HFFc6 (cell line): ENCODE measurements at places on chromosomes 7 and 10. TPM values are rescaled to one million over a fixed set of nuclear protein-coding genes. Genes with fewer than 3 reads are reported as not detected.

Gene EPHB6
- total RNA-seq: 0.19 to 0.37 TPM (median 0.27 TPM) in 3 replicates

Gene TDRD1
- total RNA-seq: not detected in 3 replicates

Gene FAM25C
- total RNA-seq: not detected in 3 replicates

Gene MOGAT3
- total RNA-seq: not detected in 3 replicates

Gene SNCG
- total RNA-seq: 1.7 to 3.5 TPM (median 2.7 TPM) in 3 replicates

Gene PLAU
- 14.0 to 24.8 TPM (median 22.4 TPM) in 3 replicates for total RNA-seq

GRCh38 chr7:64888901-64889685 lies 14.0 kb upstream of the ZNF273 start:
- no peak for DNase-seq
- H3K27me3 ChIP-seq: peaks cover 27% of the 10 kb centered on the region
- H3K27ac ChIP-seq: no peak overlapping the region
- H3K4me1 ChIP-seq: no peaks in the 10 kb centered on the region

- H3K27me3 ChIP-seq: no peaks in the 10 kb centered on the region
- no peak overlapping the region for H3K4me3 ChIP-seq
- no peak for DNase-seq
- H3K36me3 ChIP-seq: peaks cover 4% of the 10 kb centered on the region; the same call in 1 of the 2 replicates
- peak overlapping the region; percentile 77 for H3K27ac ChIP-seq
These were observed 8.6 kb downstream of the KIFBP start for GRCh38 chr10:68997211-68997610.

GRCh38 chr7:117458977-117459583 lies 20.7 kb upstream of the CFTR start:
- H3K4me3 ChIP-seq: no peak overlapping the region
- H3K36me3 ChIP-seq: no peaks in the 10 kb centered on the region
- H3K27me3 ChIP-seq: no peaks in the 10 kb centered on the region
- peak; percentile 3 for DNase-seq
- no peak overlapping the region for H3K27ac ChIP-seq
- H3K4me1 ChIP-seq: no peaks in the 10 kb centered on the region

GRCh38 chr10:62217683-62218082 lies 51.0 kb downstream of the RTKN2 start:
- H3K4me3 ChIP-seq: no peak overlapping the region
- H3K27me3 ChIP-seq: no peaks in the 10 kb centered on the region
- DNase-seq: no peak
- no peak overlapping the region for H3K27ac ChIP-seq

DNA sequence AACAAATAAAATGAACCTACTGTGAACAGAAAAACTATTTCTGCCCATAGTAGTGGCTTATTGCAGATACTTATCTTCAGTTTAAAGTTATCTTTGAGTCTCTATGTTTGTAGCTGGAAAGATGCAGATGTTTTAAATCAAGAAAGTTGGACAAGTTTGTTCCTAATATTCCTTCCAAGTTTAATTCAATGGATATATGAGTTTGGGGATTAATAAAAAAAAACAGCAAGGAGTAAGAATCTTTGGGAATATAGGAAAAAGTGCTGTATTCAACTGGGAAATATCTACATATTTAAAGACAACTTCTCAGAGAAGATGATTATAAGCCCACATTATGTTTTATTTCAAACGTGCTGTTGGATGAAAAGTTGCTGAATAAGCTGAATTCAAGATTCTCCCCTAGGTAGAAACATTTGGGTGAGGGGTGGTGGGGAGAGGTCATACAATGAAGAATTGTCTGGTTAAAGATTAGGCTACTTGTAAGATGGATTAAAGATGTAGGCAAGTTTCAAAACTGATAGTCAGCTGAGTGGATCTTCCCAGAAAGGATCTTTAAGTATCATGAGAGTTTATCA lies 1135.2 kb downstream of the CNTNAP2 start:
- no peaks in the 10 kb centered on the region for H3K36me3 ChIP-seq
- H3K4me3 ChIP-seq: no peak overlapping the region
- no peak for DNase-seq

- peaks cover 3% of the 10 kb centered on the region; the same call in 1 of the 2 replicates for H3K27me3 ChIP-seq
- peak overlapping the region; percentile 2; the same call in 1 of the 2 replicates for H3K4me3 ChIP-seq
- peaks cover 29% of the 10 kb centered on the region for H3K36me3 ChIP-seq
- H3K4me1 ChIP-seq: peaks cover 43% of the 10 kb centered on the region
These were observed 2.4 kb upstream of the MYO1G start for GRCh38 chr7:44981035-44981706.

- no peaks in the 10 kb centered on the region for H3K36me3 ChIP-seq
- H3K4me3 ChIP-seq: no peak overlapping the region
- no peaks in the 10 kb centered on the region for H3K4me1 ChIP-seq
- DNase-seq: no peak
These were observed 875.5 kb upstream of the SORCS1 start for GRCh38 chr10:108039821-108040584.

- no peaks in the 10 kb centered on the region for H3K36me3 ChIP-seq
- peaks cover 7% of the 10 kb centered on the region for H3K4me1 ChIP-seq
- no peak for DNase-seq
- no peak overlapping the region for H3K27ac ChIP-seq
- no peak overlapping the region for H3K4me3 ChIP-seq
- H3K27me3 ChIP-seq: peaks cover 38% of the 10 kb centered on the region
These were observed 256.1 kb downstream of the COBL start for GRCh38 chr7:51060536-51060935.

DNA sequence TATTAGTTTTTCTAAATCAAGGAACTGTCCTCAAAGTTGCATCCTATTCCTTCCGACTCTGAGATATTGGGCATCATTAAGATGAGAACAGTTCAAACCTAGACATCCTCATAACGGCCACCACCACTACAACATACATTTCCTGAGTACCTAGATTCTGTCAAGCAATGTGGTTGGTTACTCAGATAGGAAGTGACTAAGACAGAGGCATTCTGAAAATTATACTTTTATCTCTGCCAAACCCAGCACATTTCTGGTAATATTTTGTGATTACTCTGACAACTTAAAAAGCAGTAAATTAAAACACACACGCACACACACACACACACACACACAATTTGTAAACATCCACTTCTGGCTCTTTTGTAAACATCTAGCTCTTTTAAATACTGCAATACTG lies 291.2 kb upstream of the MEOX2 start:
- H3K4me1 ChIP-seq: peaks cover 33% of the 10 kb centered on the region
- H3K4me3 ChIP-seq: peak overlapping the region; percentile 2
- DNase-seq: peak; percentile 29
- peak overlapping the region; percentile 39 for H3K27ac ChIP-seq

DNA sequence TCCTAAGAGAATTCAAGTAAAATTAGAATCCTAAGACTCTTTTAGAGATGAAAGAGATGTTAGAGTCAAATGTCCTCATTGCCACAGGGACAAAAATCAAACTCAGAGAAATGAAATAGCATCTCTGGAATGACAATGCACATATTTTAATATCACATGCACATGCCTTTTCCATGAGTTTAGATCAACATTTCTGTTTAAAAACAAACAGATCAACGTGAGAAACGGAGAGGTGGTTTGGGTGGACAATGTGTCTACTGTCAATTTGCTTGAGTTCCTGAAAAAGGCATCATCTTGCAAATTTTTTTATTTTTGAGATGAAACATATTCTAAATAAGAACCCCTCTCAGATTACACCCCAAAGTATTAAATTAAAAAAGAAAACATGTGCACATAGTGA lies 130.0 kb downstream of the CHRM2 start:
- H3K27ac ChIP-seq: peak overlapping the region; percentile 68
- no peaks in the 10 kb centered on the region for H3K27me3 ChIP-seq
- H3K4me3 ChIP-seq: no peak overlapping the region
- peak; percentile 37 for DNase-seq
- H3K36me3 ChIP-seq: no peaks in the 10 kb centered on the region

DNA sequence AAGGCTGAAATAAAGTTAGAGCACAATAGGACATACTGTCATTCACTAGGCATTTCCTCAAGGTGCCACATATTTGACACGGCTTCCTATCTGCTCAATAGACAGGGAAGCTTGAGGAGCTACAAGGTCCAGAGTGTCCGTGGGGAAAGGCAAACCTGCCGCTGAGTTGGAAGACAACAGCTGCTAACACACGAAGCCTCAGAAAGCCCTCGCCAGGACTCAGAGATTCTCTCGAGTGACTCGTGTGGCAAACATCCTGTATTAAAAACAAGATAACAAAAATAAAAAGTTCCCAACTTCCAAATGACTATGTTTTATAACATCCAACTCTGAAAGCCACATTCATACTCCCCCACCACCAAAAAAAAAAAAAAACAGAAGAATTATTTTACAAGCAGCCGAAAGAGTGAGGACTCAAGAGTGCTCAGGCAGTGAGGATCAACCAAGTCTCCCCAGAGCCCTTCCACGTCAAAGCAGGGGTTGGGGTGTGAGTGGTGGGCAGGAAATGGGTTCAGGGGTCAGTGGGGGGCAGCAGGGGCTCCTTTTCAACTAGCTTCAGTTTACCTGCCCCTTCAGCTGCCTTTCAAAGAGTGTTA lies 67.6 kb downstream of the STK17A start:
- H3K27me3 ChIP-seq: peaks cover 3% of the 10 kb centered on the region; the same call in 1 of the 2 replicates
- peak; percentile 85 for DNase-seq
- H3K27ac ChIP-seq: peak overlapping the region; percentile 97
- H3K4me3 ChIP-seq: peak overlapping the region; percentile 76

- no peak overlapping the region for H3K27ac ChIP-seq
- no peaks in the 10 kb centered on the region for H3K4me1 ChIP-seq
- DNase-seq: no peak
- H3K36me3 ChIP-seq: no peaks in the 10 kb centered on the region
- no peaks in the 10 kb centered on the region for H3K27me3 ChIP-seq
These were observed 109.1 kb downstream of the ELAPOR2 start for GRCh38 chr7:86950360-86950759.

GRCh38 chr10:98886686-98887085 lies 349.0 kb downstream of the HPSE2 start:
- no peak overlapping the region for H3K4me3 ChIP-seq
- no peaks in the 10 kb centered on the region for H3K36me3 ChIP-seq
- DNase-seq: peak; percentile 10
- H3K4me1 ChIP-seq: peaks cover 8% of the 10 kb centered on the region; the same call in 1 of the 2 replicates

DNA sequence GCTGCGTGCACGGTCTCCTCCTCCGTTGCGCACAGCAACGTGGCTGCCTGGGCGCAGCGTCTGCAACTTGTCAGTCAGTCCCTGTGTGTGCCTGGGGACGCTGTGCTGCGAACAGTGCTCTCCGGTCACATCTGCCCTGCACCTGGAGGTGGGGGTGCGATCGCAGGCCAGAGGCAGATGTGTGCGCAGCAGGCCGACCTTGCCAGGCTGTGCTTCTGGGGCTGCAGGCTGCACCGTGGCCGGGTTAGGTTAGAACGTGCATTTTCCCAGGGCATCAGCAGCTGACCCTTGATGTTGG lies 8.2 kb upstream of the GET4 start:
- H3K36me3 ChIP-seq: peaks cover 32% of the 10 kb centered on the region
- peaks cover 20% of the 10 kb centered on the region for H3K4me1 ChIP-seq
- H3K4me3 ChIP-seq: no peak overlapping the region
- peak overlapping the region; percentile 91 for H3K27ac ChIP-seq
- no peak for DNase-seq
- no peaks in the 10 kb centered on the region for H3K27me3 ChIP-seq

DNA sequence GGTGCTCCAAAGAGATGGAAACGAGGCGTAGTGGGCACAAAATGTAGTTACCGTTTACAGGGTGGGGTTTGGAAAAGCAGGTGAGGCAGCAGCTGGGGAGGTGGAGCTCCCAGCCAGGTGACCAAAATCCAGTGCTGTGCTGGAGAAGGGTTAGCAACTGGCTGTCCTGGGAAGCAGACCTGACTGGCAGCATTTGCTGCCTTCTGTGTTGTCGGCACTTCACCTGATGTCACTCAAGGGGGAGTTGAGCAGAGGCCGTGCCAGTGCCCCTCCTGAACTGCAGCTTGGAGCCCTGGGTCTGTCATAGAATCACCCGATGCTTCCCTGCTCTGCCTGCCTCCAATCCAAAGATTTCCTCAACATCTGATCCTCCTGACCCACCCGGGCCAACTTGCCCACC lies 12.8 kb downstream of the GCK start:
- H3K4me1 ChIP-seq: peaks cover 11% of the 10 kb centered on the region
- H3K27ac ChIP-seq: no peak overlapping the region
- no peak for DNase-seq
- H3K27me3 ChIP-seq: peaks cover 32% of the 10 kb centered on the region

GRCh38 chr7:25716421-25716820 lies 435.6 kb upstream of the NFE2L3 start:
- DNase-seq: no peak
- H3K27me3 ChIP-seq: no peaks in the 10 kb centered on the region; the same call in 1 of the 2 replicates
- H3K4me1 ChIP-seq: no peaks in the 10 kb centered on the region
- H3K4me3 ChIP-seq: no peak overlapping the region
- H3K36me3 ChIP-seq: peaks cover 6% of the 10 kb centered on the region; the same call in 1 of the 2 replicates
- no peak overlapping the region for H3K27ac ChIP-seq

DNA sequence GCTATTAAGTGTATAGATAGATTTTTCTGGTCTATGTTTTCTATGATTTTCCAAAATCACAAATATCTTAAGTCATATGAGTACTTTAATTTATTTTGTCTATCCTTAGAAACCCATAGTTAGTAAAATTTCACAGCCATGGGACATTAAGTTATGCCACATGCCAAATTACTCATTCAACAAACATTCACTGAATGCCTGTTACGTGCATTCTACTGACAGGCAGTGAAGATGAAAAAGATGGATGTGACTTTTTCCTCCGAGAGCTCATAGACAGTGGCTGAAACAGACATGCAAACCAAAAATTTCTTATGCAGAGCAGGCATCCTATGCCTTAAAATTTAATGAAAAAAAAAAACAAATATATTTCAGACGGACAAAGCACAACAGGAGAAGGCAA lies 84.9 kb downstream of the CHRM2 start:
- H3K27me3 ChIP-seq: no peaks in the 10 kb centered on the region; the same call in 1 of the 2 replicates
- H3K36me3 ChIP-seq: peaks cover 8% of the 10 kb centered on the region; the same call in 1 of the 2 replicates
- H3K4me1 ChIP-seq: peaks cover 93% of the 10 kb centered on the region
- peak; percentile 26 for DNase-seq
- H3K4me3 ChIP-seq: no peak overlapping the region; the same call in 1 of the 2 replicates

DNA sequence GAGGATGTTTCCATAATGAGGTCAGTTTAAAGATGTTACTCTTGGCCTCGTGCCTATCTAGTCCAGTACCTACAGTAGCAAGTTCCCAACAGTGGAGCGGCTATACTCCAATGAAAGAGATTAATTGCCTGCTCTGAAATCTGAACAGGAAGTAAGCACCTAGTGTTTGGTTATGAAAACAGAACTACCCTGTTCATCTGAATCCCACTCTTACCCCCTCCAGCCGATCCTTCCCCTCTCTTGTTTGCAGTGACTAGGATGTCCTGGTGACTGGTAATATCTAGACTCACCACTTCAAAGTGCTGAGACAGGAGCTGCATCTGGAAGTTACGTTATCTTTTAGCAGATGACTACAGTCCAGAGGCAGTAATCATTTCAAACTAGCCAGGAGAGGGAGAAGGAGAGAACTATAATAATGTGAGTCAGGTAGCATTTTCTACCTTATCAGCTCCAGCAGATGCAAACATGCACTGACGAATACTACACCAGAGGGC lies 666.7 kb upstream of the NRP1 start:
- H3K4me3 ChIP-seq: no peak overlapping the region
- H3K36me3 ChIP-seq: no peaks in the 10 kb centered on the region
- peaks cover 30% of the 10 kb centered on the region for H3K27me3 ChIP-seq
- no peaks in the 10 kb centered on the region for H3K4me1 ChIP-seq
- DNase-seq: no peak
